ENCODE measurements at places on chromosomes 3 and 15.
A peak's percentile ranks its signal among the peaks of the same experiment; 100 is the strongest.

GRCh38 chr15:41661518-41662225 lies 1.5 kb downstream of the MGA start:
- no peak for DNase-seq

DNA sequence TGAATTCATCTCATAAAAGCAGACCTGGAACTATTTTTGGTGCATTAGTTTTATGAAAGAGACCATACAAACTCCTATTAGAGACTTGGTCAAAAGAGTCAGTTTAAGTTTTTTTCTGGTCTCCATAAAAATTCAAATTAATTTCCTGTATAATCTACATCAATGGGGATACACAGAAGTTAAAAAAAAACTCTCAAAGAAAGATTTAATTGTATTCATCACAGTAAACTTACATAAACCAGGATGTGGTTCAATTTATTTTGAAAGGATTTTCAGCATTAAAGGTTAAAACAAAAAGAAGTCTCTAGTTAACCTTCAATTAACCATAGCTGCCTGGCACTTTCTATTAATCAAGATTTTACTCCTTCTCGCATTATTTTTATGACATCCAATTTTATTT lies 530.3 kb upstream of the KCNMB2 start:
- no peak for DNase-seq

- DNase-seq, result no peak
These were observed 2.7 kb downstream of the ABHD14A start for GRCh38 chr3:51977446-51978142.

DNA sequence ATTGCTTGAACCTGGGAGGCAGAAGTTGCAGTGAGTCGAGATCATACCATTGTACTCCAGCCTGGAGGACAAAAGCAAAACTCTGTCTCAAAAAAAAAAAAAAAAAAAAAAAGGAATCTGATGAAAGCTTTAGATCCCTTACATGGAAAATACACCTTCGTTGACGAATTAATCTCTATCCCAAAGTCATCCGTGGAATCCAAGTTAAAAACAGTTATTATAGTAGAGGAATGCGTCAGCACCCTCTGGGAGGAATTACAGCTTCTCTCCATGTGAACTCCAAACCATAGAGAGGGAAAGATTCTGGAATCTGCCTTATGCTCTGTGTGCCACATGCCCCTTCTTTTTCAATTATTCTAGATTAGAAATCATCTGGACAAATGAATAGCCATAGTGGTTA lies 192.3 kb upstream of the C2CD4B start:
- no peak for DNase-seq

GRCh38 chr3:128499724-128500275 lies 6.8 kb upstream of the GATA2 start:
- DNase-seq, result no peak

GRCh38 chr15:77632534-77633133 lies at the start of gene LINGO1:
LINGO1 (minus strand) TSS chr15:77632912; CDS start chr15:77632315, 597 bp downstream.
- no peak for DNase-seq

DNA sequence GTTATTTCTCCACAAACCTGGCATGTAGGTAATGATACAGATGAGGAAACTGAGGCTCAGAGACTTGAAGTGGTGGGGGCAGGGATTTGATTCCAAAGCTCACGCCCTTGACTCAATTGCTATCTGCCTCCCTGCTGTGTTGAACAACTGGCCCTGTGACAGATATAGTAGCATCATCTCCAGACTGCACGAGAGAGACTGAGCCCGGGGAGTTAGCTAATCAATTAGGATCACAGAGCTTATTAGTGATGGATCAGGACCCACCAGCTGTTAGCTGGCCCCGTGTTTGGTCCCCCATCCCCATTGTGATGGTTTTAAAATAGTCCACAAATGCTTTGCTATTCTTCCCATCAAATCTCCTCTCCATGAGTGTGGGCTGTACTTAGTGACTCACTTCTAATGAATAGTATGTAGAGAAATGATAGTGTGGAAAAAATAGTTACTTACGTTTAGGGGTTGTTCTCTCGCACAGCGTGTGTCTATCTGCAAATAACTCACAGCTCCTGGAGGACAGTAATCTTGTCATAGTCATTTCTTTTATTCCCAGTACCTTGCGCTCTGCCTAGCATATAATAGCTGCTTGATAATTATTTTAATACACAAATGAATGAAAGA lies 74.4 kb upstream of the KLF13 start:
- DNase-seq, result no peak

- no peak for DNase-seq
These were observed at the start of gene KBTBD12 for GRCh38 chr3:127915115-127915936. KBTBD12 (plus strand) TSS chr3:127915232; CDS start chr3:127923062, 7,830 bp downstream.

GRCh38 chr3:128192131-128192530 lies 38.9 kb downstream of the EEFSEC start:
- DNase-seq, result no peak

GRCh38 chr3:45655906-45656305 lies 33.3 kb upstream of the SACM1L start:
- no peak for DNase-seq

DNA sequence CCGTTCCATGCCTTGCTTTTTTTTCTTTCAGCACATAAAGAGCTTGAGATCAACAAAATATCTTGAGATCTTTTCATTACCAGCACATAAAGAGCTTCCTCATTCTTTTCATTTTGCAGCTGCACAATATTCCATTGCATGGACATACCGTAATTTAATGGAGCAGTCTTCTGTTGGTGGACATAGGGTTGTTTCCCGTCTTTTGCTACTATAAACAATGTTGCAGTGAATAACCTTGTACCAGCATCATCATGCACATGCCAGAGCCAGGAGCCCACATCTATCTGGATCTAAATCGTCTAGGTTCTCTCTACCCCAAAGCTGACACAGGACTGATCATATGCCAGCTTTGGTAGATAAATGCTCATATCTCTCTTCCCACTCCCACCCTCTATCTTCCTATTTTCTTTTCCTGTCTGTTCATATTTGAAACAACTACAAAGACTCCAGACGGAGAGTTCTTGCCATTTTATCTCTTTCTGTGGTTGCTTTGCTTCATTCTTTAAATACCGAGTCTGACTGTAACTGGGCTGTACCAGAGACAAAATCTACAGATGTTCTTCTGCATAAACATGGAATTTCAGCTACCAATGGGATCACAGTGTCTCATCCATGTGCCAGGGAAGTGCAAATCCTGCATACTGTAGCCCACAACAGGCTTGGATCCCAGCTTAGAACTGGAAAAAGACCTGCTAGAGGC lies 47.1 kb upstream of the AKAP13 start:
- DNase-seq, result no peak

GRCh38 chr3:170471149-170471548 lies 52.5 kb downstream of the CLDN11 start:
- no peak for DNase-seq

- DNase-seq, result peak; percentile 44
These were observed 127.6 kb downstream of the DUT start for GRCh38 chr15:48458876-48459275.

DNA sequence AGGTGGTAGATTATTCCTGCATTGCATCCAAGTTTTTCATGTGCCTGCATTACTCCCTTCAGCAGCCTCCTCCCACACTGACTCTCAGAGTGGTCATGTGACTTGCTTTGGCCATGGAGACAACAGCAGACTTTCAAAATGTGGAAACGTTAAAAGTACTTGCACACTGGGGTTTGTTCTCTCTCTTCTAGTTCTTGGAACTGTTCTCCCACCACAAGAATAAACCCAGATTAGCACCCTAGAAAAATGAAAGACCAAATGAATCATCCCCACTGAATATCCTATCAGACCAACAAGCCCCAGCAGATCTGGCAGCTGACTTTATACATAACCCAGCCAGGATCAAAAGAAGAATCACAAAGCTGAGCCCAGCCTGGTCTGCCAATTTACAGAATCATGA lies 398.5 kb downstream of the VPS13C start:
- no peak for DNase-seq

GRCh38 chr15:90862964-90863778 lies 5.2 kb upstream of the FURIN start:
- no peak for DNase-seq

- peak; percentile 60 for DNase-seq
These were observed 48.2 kb upstream of the TEX264 start for GRCh38 chr3:51622868-51623267.

DNA sequence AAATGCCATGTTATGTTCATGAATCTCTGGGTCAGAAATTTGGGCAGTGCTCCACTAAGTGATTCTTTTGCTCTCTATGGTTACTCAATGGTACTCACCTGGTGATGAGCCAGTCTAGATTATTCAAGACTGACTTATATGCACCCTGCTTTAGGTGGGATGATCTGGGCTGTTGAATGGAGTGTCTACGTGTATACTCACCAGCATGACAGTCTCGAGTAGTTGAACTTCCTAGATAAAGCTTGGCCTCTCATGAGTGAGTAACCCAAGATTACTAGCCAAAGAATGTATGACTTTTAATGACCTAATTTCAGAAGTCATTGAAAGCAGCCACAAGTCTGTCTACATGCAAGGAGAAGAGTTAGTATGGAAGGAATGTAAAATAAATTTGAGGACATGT lies 77.5 kb upstream of the CADM2 start:
- no peak for DNase-seq

DNA sequence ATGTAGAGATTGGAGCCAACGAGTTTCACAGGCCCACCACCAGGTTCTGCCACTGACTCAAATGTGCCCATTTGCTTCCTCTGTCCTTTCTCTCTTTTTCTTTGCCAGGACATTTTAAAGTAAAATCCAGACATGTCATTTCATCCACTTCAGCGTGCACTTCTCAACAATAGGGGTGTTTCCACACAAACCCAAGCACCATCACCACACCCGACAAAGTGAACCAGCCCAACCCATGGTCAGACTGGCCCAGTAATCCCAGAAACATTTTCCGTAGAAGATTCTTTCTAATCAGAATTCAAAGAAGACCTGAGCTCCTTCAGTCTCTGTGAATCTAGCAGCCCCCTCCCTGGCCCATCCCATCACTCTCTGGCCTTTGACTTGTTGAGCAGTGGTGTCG lies 13.4 kb downstream of the CFAP100 start:
- DNase-seq, result no peak

GRCh38 chr3:191320316-191320715 lies 8.9 kb upstream of the CCDC50 start:
- no peak for DNase-seq

DNA sequence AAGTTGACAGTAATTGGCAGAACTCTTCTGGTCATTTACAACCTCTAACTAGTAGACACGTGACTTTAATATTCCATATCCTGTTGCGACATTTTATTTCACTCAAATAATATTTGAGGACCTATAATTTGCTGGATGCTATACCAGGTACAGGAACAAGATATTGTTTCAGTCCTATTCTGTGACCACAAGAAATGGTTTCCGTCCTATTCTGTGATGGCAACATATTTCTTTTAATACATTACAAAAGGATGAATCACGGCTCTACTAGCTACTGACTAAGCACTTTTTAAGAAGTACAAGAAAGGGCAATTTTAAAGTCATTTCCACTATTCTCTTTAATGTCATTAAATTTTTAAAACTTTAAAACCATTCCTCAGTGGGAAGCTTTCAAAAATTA lies 400.2 kb downstream of the CNTN3 start:
- DNase-seq, result no peak

DNA sequence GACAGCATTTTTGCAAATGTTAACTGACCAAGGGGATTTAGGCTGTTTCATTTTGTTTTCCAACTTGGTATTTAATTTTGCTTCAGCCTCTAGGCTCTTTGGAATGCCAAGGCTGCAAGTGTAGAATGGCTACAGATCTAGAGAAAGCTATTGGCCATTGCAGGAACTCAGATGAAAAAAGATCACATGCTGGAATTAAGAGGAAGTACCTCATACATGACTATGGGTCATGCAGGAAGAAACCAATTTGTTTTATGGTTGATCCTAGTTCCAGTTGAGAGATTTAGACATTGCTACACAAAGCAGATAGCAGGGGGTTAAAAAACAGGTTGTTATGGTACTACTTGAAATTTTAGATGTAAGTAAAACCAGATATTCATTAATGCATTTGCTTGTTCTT lies 12.7 kb upstream of the CLDN16 start:
- no peak for DNase-seq

- no peak for DNase-seq
These were observed 186.9 kb upstream of the TLE3 start for GRCh38 chr15:70284438-70285214.

DNA sequence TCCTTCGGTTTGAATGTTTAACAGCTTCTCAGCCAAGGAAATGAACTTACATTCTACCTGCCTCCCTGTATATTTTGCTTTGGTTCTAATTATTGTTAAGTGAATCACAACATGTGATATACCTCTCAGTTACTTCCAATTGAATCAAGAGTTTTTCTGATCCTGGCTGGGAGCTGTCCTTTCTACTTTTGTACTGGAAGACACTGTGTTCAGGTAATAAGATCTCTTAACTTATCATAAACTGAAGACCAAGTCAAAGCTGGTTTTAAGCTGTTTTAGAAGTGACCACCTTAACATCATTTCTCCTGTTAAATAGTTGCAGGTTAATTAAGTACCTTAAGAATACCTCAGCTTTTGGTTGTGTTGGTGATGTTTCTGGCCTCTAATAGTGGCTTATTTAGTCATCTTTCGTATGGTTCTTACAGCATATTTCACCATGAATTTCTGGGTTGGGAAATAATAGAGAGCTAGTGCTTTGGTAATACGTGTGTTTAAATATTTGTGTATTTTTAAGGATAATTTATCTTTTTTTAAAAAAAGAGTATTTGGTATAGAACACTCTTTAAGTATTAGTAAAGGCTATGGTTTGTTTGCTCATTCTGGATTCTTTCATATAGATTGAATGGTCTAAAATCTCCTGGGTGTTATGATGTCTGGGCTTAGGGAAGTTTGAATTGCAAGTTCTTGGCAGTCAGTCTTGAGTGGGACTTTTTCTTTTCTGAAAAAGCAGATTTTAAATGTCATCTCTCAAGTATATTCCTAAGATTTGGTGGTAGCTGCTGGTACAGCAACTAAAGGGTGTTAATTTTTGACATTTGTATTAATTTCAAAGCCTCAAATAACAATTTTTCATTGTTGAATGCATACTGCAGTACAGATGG lies 1.6 kb downstream of the RAB8B start:
- no peak for DNase-seq

DNA sequence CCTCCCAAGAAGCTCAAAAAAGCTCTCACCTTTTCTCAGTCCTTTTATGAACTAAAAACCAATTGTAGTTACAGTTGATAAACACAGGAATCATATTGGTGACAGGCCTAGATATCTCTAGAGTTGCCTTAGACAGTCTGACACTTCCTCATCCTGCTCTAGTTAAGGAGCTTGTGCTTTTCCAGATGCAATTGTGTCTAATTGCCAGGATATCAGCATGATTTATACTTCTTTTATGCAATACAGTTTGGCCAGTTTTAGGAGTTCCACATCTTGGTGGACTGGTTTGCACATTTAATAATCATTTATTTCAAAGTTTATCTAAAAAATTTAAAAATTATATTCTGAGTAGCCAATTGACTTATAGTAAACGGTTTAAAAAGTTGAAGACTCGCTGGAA lies 95.7 kb downstream of the DUT start:
- DNase-seq, result no peak

DNA sequence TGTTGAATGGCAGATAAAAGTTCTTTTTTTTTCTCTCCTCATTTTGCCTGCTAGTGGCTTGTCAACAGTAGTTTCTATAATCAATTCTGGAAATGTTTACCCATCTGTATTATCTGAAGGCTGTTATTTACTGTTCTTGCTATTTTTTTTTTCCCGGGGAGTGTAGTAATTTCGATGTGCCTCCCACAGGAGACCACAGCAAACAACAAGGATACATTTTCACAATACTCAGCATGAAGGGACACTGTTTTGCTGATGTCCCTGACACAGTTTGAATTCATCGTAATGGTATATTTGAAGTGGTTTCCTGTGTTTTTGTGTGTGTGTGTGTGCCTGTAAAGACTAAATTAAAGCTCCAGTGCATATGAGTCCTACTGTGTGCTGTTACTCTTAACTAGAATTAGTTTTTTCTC lies 92.1 kb upstream of the ICE2 start:
- DNase-seq, result no peak

GRCh38 chr3:153756816-153757215 lies 364.4 kb upstream of the ARHGEF26 start:
- DNase-seq, result no peak

Measured in AG09319 (cell line).